ENCODE measurements at places on chromosomes 13 and 19. TPM values are rescaled to one million over a fixed set of nuclear protein-coding genes. Genes with fewer than 3 reads are reported as not detected.

DNA sequence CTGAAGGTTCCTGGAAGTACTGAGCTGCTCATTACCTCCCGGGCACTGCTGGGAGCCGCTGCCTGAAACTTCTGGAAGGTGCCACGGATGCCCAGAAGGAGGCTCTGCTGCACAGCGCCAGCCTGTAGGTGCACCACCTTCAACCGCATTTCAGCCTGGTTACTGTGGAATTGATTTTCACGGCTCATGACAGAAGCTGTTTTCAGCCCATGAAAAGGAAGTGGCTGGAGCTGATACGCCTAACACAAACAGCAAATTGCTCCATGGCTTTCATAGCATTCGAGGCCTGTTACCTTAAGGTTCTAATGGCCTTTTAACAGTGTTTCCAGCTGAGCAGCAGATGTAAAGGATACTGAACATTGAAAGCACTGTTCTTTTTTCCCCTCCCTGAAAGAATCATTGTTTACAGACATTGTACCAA is 22.0 kb downstream of the GPC6 start:
- peaks cover 28% of the 10 kb centered on the region for H3K4me1 ChIP-seq
- H3K27me3 ChIP-seq = peaks cover 3% of the 10 kb centered on the region
- DNase-seq = no peak
- H3K36me3 ChIP-seq = peaks cover 4% of the 10 kb centered on the region
- no peak overlapping the region for H3K4me3 ChIP-seq

Gene CACNG7
- 6.0 TPM for total RNA-seq

Gene ZNF98
- total RNA-seq = not detected

Gene PNMA8C
- 0.10 TPM for total RNA-seq
